ENCODE measurements at places on chromosomes 4 and X.

- DNase-seq: no peak
Observed at GRCh38 chr4:156223985-156224384, 270.3 kb upstream of the CTSO start.

GRCh38 chr4:184940500-184940899 is 77.8 kb upstream of the HELT start:
- no peak for DNase-seq

DNA sequence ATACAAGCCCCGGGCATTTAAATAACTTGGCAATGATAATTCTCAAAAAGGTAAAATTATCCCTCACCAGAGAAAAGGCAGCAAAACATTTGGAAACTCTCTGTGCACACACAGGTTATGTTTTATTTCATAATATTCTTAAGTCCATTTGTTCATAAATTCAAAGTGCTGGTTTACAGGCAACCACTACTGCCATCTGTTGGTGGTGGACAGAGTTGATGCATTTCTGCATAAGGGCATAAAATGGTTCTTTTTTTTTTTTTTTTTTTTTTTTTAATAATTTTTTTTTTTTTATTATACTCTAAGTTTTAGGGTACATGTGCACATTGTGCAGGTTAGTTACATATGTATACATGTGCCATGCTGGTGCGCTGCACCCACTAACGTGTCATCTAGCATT is 31.5 kb upstream of the IL21 start:
- no peak for DNase-seq

DNA sequence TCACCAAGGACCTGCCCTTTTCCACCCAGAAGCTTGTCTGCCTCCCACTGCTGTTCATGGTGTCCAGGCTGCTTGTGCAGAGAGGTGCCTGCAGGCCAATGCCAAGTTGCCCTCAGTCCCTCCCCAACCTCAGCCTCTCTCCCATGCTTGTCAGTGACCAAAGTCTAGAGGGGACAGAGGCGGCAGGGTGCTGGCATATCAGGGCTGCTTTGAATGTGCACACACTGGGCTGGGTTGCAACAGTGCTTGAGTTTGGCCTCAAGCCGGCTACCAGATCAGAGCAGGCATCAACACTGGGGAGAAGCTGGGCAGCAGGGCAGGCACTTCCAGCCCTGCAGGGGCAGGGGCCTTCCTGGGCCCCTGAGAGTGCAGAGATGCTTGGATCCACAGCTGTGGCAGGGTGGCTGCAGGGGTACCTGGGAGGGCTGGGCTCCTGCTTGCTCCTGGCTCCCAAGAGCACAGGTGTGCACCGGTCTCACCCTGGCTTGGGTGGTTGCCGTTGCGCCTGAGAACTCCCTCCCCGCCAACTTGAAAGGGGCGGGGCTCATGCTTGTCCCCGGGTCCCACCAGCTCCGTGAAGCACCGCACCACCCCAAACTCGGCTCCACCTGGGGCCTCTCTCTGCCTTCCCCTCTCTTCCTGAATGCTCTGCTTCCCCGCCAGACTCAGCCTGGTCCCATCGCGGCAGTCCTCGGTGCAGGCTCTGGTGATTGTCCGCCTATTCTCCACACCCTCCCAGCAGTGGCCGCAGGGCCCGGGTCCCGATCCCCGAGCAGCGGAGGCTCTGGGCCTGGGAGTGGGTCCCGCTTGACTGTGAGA is 1681.9 kb upstream of the ADGRL3 start:
- DNase-seq: no peak

DNA sequence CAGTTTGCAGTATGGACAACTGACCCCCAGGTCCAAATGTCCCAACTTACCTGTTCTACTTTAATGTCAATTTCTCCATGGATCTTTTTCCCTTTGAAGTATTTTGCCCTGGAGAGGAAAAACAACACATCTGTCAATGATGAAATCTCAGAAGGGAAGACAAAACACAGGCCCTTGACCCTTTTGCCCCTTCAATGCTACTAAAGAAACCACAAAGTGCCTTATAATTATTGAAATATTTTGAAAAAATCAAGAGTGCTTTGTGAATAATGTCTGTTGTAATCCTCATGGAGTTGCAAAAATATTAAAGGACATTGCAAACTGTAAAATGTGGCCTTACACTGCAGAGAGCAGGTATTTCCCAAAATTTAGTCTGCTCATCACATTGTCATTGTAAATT is 12.6 kb downstream of the SYN1 start:
- no peak for DNase-seq

- no peak for DNase-seq
Observed at GRCh38 chr4:113824396-113824795, 62.9 kb upstream of the CAMK2D start.

DNA sequence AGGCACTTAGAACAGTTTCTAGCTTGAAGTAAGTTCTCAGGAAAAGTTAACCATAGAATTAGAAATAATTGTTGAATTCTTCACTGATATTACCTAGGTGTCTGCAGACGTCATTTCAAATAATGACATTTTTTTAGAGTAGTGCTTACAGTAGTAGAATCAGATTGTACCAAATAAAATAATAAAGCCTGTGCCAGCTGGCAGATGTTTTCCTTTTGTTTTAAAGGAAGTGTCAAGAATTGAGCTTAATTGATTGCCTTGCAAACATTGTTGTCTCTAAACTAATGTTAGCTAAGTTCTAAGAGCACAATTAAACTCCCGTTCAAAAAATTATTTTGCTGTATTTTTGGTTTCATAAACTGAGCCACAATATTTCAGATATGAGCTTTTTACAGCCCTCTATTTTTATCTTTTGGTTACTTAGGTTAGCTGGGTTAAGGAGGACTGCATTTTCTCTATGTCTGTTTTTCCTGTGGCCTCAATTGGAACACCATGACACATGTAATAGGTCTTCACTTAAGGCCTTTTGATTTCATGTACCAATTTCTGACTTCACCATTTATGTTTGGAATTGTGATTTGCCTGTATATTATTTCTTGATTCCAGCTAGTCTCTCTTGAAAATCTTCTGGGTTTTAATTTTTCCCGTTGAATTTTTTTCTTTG is 64.2 kb downstream of the DCUN1D4 start:
- no peak for DNase-seq

- DNase-seq: no peak
Observed at GRCh38 chr4:151250706-151251105, 26.3 kb upstream of the PRSS48 start.

DNA sequence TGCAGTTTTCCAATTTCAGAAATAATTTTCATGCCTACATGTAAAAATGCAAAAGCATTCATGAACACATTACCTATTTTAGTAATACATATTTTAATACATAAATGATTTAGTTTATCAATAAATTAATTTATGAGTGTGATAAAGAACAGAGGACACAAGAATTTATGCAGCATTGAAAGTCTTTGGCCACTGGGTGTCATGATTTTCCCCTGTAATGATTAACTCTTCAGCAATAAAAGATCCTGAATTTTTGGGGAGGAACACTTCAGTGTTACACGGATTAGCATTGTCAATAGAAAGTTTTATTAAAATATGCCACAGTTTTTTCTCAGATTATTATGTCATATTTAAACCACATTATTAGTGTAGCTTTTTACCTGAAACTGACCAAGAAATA is 8.6 kb upstream of the VCX2 start:
- DNase-seq: no peak

GRCh38 chrX:72621163-72621562 is 48.5 kb upstream of the HDAC8 start:
- DNase-seq: no peak

DNA sequence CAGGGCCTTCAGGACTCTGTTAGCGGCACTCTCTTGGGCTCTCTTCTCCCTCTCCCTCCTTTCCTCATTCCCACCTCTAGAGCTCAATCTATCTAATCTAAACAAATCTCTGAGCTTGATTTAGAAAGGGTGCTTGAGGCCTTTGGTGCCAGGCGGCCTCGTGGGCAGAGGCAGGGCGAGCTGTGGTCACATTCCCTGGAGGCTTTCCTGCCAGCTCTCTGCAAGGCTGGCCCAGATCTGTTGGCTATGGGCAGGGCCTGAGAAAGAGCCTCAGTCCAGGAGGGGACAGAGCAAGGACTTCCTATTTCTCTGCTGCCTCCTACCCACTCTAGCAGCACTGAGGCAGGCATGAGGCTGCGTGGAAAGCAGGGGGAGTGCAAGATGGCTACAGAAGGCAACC is 38.6 kb downstream of the PJA1 start:
- no peak for DNase-seq

DNA sequence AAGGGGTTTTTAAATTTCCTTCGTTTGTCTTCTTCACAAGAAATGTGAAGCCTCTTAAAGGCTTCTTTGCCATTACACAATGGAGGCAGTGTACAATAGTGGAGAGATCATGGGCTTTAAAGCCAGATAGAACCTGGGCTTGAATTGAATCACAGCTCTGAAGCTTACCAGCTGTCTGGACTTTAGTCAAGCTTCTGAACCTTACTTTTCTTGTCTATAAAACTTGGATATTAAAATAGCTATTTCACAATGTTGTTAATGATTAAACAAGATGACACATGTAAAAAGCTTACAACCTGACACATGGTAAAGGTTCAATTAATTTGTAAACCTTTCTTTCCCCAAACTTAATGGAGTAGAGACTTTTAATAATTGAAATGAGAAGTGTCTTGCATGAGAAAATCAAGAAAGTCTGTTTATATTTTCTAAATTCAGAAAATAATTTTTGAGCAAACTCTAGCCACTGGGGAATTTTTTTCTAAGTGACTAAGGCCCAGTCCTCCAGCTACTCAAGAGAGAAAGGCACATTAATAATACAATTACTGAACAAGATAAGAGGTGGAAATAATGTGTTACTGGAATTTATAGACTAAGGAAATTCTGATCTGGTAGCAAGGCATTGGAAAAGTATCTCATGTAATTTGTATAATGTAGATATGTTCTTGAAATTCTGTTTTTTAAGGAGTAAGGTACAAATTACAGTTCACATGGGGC is 21.7 kb upstream of the TBC1D8B start:
- no peak for DNase-seq

- no peak for DNase-seq
Observed at GRCh38 chr4:40185830-40186664, 10.8 kb upstream of the RHOH start.

GRCh38 chr4:82394896-82395295 is 21.1 kb upstream of the HNRNPD start:
- no peak for DNase-seq

DNA sequence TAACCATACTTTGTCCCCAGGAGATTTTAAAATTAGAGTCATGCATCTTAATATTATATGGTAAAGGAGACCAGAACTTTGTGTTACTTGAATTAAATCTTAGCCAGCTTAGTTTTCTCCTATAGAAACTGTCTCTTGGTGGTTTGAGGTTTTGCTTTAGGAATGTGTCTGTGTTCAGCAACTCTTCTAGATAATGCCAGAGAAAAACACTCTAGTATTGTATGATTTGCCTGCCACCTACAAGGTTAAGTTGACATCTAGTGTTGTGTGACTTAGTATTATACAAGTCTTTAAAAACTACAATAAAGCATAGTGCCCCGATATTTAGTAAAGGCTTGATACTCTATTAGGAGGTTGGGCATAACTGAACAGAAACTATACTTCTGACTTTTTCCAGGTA is 2.1 kb downstream of the UGT8 start:
- no peak for DNase-seq
